ENCODE measurements at places on chromosomes 3 and 15. TPM values are rescaled to one million over a fixed set of nuclear protein-coding genes. Genes with fewer than 3 reads are reported as not detected.

DNA sequence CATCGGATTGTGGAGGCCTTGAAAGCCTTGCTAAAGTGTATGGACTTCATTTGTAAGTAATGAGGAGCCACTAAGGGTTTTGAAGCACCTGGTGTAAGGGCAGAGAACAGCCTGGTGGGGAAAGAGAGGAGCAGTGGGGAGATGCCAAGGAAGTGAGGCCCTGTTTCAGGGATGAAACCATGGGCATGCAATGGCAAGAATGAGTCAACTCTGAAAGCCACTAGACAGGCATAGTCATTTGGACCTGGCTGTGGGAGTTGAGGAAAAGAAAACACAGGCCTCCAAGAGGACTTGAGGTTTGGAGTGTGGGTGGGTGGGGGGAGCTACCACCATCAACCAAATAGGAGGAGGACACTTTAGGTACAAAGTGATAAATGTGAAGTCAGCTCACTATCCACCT, 7.6 kb downstream of the XCR1 start:
- no peak for DNase-seq

GRCh38 chr3:99911433-99911832, 93.8 kb downstream of the CMSS1 start:
- DNase-seq, result no peak

CELSR3 gene
- total RNA-seq, result 0.38 TPM

CDCP1 gene
- total RNA-seq, result 0.32 TPM

DNA sequence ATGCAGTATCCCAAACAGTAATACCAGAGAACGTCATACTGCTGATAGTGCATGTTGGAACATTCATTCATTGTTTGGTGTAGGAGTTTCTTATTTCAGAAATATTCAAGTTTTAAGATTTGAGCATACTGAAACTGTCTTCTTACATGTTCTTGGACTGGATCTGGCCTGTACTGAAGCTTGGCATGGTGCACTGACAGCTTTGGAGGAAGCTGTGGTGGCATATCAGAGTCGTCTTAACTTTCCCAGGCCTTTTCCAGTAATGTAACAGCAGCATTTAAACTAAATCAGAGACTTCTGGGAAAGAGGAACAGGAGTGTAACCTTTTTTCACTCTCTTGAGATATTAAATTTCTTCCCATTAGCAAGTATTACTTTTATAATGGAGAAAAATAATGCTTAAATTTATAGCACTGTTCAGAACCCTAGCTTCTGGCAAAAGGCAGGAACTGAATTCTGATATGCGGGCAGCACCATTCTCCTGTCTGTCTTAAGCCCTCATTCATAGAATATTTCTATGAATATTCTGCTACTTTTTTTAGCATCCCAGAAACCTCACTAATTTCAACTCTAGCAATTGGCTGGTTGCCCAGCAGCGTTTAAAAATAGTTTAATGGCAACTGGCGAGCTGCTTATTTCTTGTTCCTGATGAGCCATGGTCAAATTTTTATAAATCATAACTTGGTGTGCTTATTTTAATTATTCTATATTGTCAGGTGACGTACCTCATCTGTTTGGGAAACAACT, 31.1 kb downstream of the DNAJC13 start:
- DNase-seq, result no peak

DNA sequence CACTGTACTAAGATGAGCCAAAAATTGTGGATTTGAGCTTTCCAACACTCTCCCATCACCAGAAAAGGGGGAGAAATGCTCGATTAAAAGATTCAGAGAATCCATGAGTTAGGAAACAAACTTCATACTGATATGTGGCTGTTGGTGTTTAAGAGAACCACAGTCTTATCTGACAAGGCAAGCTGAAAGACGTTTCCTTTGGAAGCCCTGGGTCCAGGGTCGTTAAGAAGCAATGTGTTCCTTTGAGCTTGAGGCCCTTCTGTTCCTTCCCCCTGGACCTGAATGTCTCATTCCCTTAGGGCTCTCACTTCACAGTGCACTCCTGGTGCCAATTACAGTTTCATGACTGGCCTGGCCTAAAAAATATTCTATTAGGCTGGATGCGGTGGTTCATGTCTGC, 524.8 kb upstream of the PPP2R3A start:
- DNase-seq, result no peak

Measured in Right ventricle myocardium inferior (tissue), 1 donor.